ENCODE measurements at places on chromosomes 4 and X.

- DNase-seq: no peak
Observed at GRCh38 chr4:173073939-173074500, 94.6 kb upstream of the GALNT7 start.

- DNase-seq: no peak
Observed at GRCh38 chr4:8774071-8774470, 97.6 kb downstream of the HMX1 start.

GRCh38 chr4:134747108-134747805, 545.7 kb upstream of the PABPC4L start:
- no peak for DNase-seq

DNA sequence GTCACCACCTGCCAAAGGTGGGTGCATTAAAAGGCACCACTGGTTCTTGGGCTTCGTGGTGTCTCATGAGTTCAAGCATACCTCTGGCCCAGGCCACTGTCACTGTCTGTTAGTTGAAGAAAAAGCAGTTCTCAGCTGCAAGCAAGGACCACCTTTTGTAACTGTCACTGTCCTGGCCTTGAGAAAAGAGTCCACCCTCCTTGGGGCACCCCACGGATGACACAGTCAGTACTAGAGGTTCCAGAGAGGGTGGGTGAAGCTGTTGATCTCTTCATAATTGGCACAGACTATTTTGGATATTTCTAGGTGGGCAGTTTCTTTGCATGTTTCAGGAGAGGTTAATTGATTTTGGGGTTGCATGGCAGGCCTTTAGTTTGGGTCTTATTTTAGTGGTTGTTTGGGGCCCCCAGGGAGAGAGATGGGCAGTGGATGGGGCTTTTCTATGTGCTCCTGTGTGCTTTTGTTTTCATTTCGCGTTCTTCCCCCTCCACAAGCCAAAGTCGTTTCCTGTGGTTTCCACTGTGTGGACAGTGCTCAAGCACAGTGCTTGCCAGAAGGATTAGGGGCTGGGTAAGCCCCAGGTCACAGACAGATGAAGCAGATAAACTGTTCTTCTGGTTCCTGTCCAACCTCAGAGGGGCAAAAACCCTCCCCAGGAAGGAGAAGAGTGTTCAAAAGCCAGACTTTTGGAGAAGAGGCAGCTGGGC, 156.2 kb upstream of the PPP1R2C start:
- DNase-seq: no peak

DNA sequence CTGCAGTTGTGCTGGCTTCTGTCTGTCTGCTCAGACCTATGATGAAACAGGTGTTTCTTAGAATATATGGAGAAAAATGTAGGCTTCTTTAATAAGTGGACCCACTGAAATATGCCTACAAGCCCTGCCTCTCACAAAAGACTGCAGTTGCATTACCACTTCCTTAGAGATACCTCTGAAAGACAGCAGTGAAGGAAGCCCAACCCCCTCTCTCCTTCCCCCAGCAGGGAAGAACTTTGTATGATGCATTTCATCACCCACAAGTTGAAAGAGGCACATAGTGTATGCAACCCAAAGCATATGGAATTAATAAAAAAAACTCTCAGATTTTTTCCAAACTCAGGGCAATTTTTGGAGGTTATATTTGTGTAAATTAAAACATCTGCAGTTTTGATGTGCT, 916.7 kb downstream of the TECRL start:
- DNase-seq: no peak

- DNase-seq: no peak
Observed at GRCh38 chrX:49133759-49134158, 10.2 kb upstream of the GPKOW start.

- no peak for DNase-seq
Observed at GRCh38 chr4:120007896-120008436, 58.7 kb downstream of the MAD2L1 start.

GRCh38 chr4:5887361-5888221, 5.3 kb downstream of the CRMP1 start:
- peak; percentile 53 for DNase-seq

DNA sequence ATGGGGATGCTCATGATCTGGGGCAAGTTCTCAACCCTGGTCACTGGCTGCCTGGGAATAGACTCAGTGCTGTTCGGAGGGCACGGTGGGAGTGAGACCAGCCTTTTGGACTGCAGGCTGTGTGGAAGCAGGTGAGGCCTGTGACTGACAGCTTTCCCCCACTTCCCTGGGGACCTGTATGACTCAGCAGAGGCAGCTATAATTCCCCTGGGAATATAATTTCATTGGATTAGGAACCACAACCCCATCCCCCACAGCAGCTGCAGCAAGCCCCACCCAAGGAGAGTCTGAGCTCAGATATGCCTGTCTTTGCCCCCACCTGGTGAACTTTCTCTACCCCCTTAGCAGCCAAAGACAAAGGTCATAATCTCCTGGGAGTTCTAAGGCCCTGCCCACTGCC, 408.6 kb downstream of the PPP3CA start:
- DNase-seq: no peak

DNA sequence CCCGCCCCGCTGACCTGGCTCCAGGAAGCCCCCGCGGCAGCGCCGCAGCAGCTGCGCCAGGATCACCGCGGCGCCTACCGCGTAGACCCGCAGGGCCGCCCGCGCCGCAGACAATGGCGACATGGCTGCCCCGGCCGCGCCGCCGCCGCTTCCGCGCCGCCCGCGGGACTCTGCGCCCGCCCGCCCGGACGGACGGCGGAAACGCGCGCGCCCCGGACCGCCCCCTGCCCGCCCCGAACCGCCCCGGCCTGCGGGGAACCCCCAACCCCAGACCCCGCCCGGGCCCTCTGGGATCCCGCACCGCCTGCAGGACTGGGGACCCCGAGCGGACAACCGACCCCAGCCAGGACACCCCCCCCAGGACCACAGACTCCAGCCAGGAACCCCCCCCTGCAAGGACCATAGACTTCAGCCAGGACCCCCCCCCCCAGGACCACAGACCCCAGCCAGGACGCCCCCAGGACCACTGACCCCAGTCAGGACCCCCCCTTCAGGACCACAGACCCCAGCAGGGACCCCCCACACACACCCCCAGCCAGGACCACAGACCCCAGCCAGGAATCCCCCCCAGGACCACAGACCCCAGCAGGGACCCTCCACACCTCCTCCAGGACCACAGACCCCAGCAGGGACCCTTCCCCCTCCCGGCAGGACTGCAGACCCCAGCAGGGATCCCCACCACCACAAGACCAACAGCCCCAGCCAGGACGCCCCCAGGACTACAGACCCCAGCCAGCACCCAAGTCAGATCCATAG, at the start of the genes DHRSX and ZBED1:
Gene DHRSX (minus strand): TSS at position 174 of the 756 bp plus-strand sequence. CDS start 51 bp downstream, at position 123.
Gene ZBED1 (minus strand): TSS at position 174 of the 756 bp plus-strand sequence. CDS start 10,257 bp downstream, outside the sequence.
- no peak for DNase-seq

DNA sequence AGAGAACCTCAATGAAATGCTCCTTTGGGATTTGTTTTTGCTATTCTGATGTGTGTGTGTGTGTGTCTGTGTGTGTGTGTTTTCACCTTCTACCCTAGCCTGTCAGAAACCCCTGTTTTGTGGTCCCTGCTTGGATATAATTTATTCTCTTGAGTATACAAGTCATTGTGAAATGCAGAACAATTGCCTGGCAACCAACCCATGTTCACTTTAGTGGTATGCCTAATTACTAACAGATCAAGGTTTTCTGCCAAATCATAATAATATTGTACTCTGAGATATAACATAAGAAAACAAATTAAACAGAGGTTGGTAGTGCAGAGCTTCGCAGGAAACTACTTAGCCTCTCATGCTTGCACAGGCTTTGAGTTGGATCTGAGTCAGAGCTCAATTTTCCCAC, 7.0 kb upstream of the TET2 start:
- no peak for DNase-seq

- DNase-seq: no peak
Observed at GRCh38 chr4:184310171-184310567, 92.5 kb upstream of the ENPP6 start.

DNA sequence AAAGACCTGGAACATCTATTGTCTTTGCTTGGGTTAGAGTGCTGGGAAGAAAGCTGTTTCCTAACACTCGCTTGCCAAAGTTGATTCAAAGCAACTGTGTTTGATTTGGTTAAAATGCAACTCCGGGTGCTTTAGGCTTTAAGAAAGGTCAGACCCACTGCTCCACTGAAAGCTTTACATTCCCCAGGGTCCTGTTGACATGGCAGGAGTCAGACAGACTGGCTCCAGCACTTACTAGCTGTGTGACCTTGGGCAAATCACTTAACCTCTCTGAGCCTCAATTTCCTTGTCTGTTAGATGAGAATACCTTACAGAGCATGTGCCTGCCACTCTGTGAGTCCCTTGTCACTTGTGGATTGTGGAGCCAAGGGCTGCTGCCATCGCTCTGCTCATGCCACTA, 39.0 kb downstream of the DGKK start:
- no peak for DNase-seq

DNA sequence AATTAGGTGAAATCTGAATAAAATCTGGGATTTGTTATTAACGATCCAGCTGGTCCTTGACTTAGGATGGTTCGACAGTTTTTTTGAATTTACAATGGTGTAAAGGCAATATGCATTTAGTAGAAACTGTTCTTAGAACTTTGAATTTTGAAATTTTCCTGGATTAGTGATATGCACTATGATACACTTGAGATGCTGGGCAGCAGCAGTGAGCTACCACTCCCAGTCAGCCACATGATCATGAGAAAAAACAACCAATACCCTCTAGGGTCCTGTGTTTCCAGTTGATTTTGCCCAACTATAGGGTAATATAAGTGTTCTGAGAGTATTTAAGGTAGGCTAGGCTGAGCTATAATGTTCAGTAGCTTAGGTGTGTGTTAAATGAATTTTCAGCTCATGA, 303.7 kb downstream of the GPAT3 start:
- DNase-seq: no peak

DNA sequence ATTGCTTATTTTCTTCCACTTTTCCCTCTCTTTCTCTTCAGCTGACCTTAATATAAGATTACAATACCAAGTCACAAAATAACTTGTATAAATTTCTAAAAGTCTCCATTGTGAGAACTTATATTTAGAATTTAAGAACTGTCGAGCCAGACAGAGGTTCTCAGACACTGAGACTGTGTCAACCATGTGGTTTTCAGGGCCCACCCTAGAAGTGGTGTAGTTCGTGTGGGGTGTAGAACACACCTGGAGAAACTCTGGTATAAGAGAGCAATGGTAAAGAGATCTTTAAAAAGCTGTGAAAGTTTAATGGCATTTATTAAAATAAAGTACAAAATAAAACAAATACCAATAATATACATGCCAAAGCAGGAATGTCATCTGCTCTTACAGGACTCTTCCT, 19.7 kb downstream of the CPEB2 start:
- no peak for DNase-seq

DNA sequence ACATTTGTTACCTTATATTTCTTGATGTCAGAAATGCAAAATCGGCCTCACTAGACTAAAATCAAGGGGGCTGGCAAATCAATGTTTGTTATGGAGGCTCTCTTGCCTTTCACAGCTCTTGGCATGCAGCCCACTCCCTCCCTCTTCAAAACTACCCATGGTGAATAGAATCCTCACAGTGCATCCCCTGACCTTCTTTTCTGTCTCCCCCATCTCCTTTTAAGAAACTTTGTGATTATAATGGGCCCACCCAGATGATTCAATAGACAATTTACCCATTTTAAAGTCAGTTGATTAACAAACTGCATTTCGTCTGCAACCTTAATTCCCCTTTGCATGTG, 184.0 kb downstream of the PCDH7 start:
- no peak for DNase-seq

DNA sequence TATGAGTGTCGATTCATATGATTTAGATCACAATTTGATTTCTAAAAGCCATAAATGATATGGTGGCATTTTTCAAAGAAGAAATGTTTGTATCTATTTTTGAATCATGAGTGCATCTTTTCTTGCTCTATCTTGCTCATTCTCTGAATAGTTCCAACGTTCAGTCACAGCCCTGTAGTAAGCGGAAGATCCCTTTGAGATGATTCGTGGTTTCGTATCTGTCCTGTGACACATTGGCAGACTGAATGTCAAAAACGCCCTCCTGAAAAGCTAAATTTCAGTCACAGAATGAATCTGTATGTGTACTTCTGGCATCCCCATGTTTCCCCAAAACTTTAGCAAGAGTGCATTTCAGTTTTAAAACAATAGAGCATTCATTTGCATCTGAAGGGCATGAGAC, 1066.9 kb upstream of the TENM3 start:
- no peak for DNase-seq

DNA sequence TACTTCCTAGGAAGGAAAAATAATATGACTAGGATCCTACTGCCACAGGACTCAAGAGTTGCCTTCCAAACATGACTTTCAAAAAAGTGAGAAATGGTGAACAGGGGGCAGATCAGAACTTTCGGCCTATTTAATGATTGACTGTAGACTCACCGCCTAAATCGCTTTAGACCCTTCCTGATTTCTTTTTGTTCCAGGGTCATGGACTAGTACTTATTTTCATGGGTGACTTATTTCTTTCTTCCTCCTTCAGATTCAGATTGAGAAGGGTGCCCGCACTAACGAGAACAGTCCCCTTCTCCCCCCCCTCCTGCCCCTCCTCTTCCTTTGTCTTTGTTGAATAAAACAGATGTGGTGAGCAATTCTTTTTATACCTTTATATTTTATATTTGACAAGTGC, 48.0 kb upstream of the KLHL8 start:
- DNase-seq: no peak

GRCh38 chrX:110733166-110733565, 62.5 kb downstream of the CHRDL1 start:
- no peak for DNase-seq

- no peak for DNase-seq
Observed at GRCh38 chr4:126267689-126268088, 952.9 kb downstream of the FAT4 start.

- no peak for DNase-seq
Observed at GRCh38 chrX:53438832-53439230, 4.7 kb upstream of the HSD17B10 start.

DNA sequence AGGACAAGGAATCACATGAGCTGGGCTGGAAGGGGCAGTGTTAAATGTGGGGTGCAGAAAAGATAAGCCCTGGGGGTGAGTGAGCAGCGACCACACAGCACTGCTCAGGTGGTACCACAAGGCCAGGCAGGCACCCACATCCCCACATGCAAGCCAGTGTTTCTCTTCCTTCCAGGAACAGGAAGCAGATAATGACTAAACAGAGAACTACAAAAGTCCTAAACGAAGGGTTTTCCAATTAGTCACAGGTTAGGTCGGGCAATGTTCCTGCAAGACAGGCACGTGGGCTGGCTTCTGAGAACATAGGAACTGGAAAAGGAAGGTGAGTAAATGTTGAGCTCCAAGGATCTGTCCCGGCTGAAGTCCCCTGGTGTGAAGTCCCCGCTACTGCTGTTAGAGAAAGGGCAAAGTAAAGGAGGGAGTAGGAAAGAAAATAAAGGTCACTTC, 19.5 kb downstream of the RELL1 start:
- DNase-seq: no peak

All from C1 segment of cervical spinal cord (tissue), 14 donors.